T-helper 17 cell (primary cell): ENCODE measurements at places on chromosomes 1 and 21. TPM values are rescaled to one million over a fixed set of nuclear protein-coding genes. Genes with fewer than 3 reads are reported as not detected.

The SH2D1B gene
- 0.13 TPM for total RNA-seq

DNA sequence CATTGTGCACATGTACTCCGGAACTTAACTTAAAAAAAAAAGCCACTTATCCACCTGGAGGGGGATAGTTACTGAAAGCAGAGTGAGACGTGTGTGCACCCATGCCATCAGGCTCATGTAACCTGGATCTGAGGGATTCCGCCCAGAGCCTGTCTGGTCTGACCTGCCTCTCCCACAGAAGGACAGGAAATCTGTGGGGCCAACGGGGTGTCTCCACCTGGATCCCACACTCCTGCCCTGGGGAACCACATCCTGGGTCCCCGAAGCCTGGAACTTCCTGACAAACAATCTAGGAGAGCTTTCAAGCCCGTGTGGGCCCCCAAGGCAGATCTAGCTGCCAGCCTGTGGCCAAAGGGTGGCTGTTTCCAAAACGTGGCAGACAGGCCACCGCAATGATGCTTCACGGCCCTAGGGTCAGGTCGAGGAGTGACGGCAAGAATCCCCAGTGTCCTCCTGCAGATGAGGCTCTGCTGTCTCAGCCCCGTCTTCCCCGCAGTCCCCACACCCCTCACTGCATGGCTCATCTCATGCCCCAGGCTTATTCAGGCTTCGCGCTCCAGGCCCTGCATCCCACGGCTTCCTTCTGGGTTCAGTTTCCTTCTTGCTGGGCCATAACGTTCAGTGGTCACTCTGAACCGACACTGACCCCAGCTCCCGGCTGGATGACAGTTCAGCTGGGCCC is 21.0 kb upstream of the PCBP3 start:
- H3K4me3 ChIP-seq: no peak overlapping the region
- H3K27me3 ChIP-seq: no peaks in the 10 kb centered on the region
- no peak overlapping the region for H3K27ac ChIP-seq
- DNase-seq: no peak
- peaks cover 3% of the 10 kb centered on the region for H3K4me1 ChIP-seq
- no peaks in the 10 kb centered on the region for H3K36me3 ChIP-seq

The RIPPLY3 gene
- total RNA-seq: not detected

The AUNIP gene
- total RNA-seq: 0.31 TPM

DNA sequence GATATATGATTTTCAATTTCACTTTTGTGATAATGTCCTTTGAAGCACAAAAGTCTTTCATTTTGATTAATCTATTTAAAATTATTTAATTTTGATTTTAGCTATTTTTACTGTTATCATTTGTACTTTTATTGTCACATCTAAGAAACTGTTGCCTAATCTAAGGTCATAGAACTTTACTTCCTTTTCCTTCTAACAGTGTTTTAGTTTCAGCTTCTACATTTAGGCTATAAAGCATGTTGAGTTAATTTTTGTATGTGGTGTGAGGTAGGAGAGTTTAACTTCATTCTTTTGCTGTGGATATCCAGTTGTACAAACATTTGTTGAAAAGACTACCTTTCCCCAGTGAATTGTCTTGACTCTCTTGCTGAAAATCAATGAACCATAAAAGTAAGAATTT is 204.5 kb downstream of the TM2D1 start:
- H3K4me3 ChIP-seq: no peak overlapping the region
- H3K27me3 ChIP-seq: peaks cover 39% of the 10 kb centered on the region
- H3K4me1 ChIP-seq: peaks cover 2% of the 10 kb centered on the region
- DNase-seq: no peak
- no peak overlapping the region for H3K27ac ChIP-seq
- H3K36me3 ChIP-seq: peaks cover 2% of the 10 kb centered on the region

GRCh38 chr1:201332021-201332420 is 45.5 kb downstream of the TNNT2 start:
- H3K4me3 ChIP-seq: no peak overlapping the region
- no peak for DNase-seq
- no peaks in the 10 kb centered on the region for H3K4me1 ChIP-seq
- H3K27me3 ChIP-seq: peaks cover 33% of the 10 kb centered on the region
- H3K27ac ChIP-seq: no peak overlapping the region
- no peaks in the 10 kb centered on the region for H3K36me3 ChIP-seq
